ENCODE measurements at places on chromosomes 12 and 14.

- DNase-seq: no peak
Measured at GRCh38 chr14:24084440-24084839, 9.7 kb upstream of the PCK2 start.

DNA sequence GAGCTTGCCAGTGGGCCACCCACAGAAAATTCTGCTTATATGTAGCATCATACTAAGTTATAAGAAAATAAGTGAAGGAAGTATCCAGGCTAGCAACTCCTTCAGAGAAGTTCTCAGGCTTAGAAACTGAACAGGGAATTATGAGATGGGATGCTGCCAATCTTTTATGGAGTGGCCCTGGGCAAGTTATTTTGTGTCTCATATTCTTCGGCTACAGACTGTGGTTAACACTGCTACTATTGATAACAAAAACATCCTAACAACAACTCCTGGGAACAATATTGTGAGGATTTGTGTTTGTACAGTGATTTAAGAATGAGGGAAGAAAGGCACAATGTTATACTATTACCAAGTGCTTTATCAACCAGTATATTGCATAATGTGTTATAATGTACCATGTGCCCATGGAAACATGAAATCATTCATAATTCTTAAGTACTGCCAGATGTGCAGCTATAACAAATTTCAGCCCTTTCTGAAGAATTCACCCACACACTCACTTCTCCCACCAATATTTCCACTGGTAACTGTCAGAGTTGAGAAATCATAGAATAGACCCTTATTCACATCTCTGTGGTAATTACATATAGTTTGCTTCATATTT lies 113.3 kb upstream of the SOX5 start:
- no peak for DNase-seq

DNA sequence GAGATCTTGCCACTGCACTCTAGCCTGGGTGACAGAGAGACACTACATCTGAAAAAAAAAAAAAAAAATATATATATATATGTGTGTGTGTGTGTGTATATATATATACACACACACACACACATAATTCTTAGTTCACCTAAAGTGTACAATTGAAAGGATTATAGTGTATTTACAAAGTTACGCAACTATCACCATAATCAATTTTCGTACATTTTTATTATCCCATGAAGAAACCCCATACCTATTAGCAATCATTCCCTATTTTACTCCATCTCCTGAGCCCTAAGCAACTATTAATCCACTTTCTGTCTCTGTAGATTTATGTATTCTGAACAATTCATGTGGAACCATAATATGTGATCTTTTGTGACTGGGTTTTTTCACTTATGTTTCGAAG lies 4.4 kb downstream of the SRP54 start:
- no peak for DNase-seq

- no peak for DNase-seq
Measured at GRCh38 chr12:70660620-70661219, 23.5 kb upstream of the PTPRB start.

GRCh38 chr14:57863471-57863870 lies 2.4 kb downstream of the SLC35F4 start:
- DNase-seq: no peak

- DNase-seq: no peak
Measured at GRCh38 chr14:94964931-94965330, 192.4 kb downstream of the DICER1 start.

- DNase-seq: no peak
Measured at GRCh38 chr12:56596815-56597214, 33.3 kb downstream of the BAZ2A start.

DNA sequence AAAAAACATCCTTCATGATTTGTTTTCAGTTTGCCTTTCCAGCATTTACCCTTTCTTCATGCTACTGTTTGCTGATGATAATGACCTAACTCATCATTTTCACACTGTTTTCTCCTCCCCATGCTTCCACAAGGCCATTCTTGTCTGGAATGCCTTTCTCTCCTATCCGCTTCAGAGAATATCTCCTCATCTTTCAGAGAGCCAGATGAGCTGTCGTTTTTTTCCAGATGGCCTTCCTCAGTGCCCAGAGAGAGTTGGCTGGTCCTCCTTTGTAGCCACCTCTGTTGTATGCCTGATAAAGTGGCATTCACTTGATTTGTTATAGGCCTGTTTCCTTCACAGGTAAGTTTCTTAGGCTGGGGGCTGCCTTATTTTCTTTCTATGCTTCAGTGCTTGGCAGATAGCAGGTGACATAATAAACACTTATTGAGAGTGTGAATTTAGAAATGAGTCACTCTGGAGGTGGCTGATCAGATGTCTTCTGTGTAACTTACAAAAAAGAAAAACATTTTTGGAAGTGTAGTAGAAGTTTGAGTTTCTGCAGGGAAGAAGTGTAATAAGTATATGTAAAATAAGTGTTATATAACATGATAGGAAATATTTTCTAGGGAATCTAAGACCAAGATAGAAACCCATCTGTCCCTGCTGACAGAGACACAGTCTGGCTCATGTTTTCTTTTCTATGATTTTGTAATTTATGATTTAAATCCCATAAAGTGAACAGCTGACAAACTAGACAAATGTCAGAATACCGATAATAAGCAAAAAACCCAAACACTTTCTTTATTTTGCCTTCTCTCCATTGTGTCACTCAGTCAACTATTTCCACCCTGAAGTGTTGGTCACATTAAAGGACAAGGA lies 174.5 kb downstream of the DACT1 start:
- DNase-seq: no peak

DNA sequence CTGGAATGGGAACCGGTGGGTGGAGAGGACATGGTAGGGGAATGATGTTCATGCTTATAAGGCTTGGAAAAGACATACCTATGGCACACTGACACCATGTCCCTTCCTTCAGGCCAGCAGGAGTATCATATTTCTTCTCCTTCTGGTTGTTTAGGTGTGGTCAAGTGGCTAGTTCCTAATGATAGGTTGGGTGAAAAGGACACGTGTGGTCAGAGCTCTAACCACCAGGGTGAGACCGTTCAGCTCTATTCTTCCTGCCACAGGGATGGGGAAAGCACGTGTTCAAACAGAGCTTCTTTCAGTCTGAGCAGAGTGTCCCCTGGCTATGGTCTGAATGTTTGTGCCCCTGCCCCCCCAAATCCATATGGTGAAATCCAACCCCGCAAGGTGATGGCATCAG lies 209.1 kb downstream of the PAX9 start:
- no peak for DNase-seq

DNA sequence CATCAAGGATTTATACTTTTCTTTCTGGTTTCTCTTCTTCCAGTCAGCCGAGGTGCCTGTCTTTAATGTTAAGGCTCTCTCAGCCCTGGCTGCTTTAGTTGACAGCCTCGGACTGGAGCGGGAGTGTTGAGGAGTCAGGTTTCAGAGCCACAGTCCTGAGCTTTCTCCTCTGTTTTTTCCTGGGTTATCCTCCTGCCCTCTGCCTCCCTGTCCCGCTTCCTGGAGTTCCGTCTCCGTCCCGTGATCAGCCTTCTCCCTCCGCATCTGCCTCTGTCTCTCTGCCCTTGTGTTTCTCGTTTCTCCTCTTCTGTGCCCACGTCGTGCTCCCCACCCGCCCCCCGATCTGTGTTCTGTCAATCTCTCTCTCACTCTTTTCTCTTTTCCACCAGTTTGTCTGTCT lies 33.0 kb downstream of the IQSEC3 start:
- DNase-seq: no peak

- no peak for DNase-seq
Measured at GRCh38 chr14:91204657-91205056, 39.8 kb downstream of the GPR68 start.

DNA sequence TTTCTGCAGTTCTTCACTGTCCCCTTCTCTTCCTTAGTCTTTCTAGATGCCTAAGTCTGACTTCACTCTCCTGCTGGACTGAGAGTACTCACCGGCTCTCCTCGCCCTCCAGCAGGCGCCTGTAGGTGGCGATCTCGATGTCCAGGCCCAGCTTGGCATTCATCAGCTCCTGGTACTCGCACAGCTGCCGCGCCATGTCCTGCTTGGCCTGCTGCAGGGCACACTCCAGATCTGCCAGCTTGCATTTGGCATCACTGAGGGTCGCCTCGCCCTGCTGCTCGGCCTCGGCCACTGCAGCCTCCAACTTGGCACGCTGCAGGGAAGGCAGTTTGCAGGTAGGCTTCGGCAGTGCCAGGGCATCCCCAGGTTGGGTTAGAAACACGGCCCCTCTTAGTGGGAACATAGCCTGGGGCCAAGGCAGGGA lies 5.2 kb downstream of the KRT84 start:
- DNase-seq: peak; percentile 37
